ENCODE measurements at places on chromosomes 1 and 21.

- no peak for DNase-seq
Measured at GRCh38 chr1:153030895-153031294, at the start of gene SPRR1B. SPRR1B (plus strand) TSS chr1:153031203; CDS start chr1:153032346, 1,143 bp downstream.

DNA sequence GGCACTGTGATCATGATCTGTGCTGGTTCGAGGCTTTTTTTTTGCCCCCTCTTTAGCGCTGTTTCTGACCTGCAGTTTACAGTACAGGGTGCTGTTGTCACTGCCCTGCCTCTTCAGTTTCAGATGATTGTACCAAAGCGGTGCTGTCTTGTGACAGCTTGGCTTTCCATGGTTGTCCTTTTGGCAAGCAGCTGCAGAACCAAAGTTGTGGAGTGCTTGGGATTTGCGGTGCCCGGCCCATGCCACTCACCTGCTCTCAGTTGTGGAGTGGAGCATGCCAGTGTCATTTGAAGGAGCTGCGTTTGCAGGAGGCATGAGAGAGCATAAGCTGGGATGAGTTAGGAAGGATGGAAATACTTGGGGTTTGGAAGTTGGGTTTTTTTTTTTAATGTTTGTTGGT, 48.4 kb downstream of the DOP1B start:
- DNase-seq, result no peak

DNA sequence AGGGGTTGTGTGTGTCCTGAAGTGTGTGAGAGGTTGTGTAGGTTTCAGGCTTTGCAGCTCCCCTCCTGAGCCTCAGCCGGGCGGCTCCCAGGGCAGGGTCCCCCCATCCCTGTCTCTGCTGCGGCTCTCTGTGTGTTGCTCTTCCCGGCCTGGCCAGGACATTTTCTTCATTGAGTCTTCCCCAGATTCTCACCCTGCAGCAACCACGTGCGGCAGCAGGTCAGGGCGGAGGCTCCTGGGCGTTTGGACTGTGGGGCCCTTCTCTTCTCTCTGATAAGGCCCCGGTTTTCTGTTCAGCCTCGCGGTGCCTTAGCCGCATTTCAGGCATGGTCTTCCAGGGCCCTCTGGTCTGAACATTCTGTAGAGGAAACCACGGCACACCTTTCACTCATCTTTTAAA, 1.8 kb upstream of the TCP10L start:
- DNase-seq, result no peak

DNA sequence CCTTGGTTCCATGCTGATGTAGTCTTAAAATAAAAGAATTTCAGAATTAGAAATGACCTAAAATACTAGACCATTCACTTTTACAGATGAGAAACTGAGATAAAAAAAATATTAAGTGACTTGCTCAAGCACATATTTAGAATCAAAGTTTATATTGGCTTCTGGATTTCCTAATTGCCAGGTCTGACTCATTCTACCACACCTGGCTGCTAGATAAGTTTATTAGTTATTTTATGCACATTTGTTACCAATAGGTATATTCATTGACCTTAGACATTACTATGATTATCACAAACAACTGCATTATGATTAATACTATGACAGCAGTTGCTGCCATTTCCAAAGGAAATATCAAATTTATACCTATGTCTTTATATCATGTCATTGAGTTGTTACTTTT, 497.5 kb downstream of the RWDD3 start:
- DNase-seq, result no peak

DNA sequence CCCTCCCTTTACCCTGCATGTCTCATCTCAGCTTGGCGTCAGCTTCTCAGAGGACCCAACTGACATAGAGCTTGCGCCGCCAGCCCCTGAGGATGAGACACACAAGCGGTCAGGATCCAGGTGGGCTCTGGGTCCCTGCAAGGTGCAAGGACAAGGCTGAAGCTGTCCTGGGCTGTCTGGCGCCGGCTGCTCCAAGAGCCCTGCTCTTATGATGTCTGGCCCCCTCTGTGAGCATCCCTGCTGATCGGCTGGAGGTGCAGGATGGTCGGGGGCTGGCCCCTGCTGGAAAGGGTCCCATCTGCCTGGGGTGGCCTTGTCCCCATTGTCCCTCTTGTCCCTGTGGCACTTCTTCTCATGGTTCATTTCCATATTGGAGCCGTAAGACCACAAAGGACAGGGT, 479.0 kb downstream of the NPHP4 start:
- DNase-seq, result no peak

DNA sequence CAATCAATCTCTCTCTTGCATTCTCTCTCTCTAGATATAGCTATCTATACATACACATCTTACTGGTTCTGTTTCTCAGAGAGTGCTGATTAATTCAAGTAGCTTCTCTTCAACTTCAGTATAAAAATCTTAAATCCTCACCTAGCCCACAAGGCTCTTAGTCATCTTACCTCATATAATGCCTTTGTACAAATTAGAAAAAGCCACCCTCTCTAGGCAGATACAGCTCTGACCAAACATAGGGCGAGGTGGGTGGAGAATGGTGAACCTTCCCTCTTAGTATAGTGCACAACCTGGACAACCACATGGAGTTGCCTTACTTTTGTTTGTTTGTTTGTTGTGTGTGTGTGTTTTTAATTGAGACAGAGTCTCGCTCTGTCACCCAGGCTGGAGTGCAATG, 5.1 kb upstream of the INAVA start:
- DNase-seq, result no peak
